ENCODE measurements at places on chromosomes 16 and 17.

DNA sequence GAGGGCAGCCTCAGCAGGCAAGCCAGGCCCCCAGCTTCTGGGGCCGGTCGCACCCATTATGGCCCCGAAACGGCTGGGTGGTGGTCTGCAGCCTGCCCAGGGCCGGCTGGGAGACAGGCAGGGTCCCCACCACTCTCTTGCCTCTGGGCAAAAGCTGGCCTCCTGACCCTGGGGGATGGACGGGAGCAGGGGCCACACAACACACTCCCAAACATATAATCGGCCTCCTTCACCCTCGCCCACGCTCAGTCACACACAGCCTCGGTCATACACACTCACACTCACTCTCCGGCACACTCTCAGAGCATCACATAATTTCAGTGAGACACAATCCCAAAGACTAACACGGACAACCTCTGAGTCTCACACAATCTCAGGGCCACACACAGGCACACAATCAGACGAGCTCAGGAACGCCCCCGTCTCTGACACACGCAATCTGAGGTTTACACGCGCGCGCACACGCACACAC lies 589 bp downstream of the PEMT start:
- DNase-seq: no peak

GRCh38 chr16:75086688-75087374 lies 29.7 kb downstream of the LDHD start:
- DNase-seq: no peak

GRCh38 chr17:66430846-66431795 lies 128.7 kb downstream of the PRKCA start:
- peak; percentile 58 for DNase-seq

DNA sequence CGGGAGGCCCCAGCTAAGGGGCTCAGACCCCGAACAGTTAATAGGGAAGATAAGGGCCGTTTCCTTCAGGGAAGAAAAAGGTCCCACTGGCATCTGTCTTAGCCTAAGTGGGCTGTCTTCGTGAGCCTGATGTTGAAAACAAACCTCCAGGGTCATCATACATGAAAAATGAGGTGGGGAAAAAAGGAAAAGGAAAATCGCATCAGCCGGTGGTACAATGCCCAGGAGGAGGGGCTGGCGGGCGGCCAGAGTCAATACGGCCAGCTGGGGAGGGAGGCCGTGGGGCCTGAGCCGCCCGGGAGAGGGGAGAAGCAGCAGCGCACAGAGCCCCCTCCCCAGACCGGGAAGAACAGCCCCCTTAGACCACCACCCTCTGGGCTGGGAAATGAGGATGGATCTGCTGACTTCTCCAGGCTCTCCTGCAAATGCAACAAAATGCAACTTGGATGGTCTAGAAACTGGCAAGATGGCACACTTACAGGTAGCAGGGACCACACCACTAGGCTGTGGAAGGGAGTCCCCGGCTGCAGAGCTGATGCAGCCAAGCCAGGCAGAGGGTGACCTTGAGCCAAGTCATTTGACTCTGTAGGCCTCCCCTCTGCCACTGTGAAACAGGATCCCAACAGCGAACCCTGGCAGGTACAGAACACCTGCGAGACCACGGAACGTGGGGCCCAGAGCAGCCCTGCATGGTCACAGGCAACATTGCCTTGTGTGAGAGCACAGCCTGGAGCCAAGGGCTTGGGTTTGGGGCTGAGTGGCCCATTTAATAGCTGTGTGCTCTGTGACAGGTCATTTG lies 448.5 kb downstream of the SOX9 start:
- no peak for DNase-seq

GRCh38 chr16:88448461-88449266 lies 4.4 kb upstream of the ZFPM1 start:
- no peak for DNase-seq

- no peak for DNase-seq
Measured at GRCh38 chr17:75830164-75831031, 13.8 kb downstream of the UNC13D start.

DNA sequence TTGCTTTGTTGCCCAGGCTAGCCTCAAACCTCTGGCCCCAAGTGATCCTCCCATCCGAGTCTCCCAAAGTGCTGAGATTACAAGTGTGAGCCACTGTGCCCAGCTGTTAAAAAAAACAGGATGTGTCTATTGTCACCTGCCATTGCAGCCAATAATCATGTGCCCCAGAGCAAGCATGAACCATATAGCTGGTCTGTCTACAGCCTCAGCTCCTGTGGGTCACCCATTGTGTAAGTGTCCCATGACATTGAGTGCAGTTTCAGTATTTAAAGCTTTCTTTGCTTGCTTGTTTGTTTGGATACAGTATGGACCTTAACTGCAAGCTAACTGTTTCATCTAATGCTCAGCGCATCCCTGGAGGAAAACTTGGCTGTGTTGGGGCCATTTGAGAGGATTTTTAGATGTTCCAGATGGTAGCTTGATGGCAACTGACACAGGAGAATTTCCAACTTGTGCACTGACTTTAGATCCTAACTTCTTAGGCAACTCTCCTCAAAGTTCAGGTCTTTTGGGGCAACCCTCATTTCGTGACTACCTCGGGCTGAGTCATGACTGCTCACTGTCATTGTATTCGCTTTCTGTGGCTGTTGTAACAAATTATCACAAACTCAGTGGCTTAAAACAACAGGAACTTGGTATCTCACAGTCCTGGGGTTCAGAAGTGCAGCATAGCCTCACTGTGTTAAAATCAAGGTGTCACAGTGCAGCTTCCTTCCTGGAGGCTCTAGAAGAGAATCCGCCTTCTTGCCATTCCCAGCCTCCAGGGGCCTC lies 30.3 kb upstream of the ADORA2B start:
- peak; percentile 85 for DNase-seq

DNA sequence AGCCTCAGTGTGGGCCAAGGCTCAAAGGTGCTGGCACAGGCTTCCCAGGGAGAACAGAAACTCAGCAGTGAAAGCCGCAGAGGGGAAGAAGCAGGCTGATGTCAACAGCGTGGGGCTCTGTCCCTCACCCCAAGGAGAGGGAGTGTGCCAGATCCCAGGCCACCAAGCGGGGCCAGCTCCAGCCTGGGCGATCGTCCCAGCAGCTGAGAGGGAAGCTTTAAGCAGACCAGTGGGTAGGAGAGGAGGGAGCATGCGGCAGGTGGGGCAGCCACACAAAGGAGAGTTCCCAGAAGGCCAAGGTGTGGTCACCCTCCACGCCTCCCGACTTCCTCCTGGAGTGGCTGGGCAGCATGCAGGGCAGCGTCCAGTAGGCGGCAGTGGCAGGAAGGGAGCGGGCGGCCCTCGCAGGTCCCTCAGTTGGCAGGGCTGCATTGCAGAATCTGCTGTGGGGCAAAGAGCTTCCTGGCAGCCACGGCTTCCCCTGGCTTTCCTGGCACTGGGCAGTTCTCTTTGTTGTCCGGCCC lies 6.0 kb downstream of the SYNGR2 start:
- DNase-seq: peak; percentile 29

DNA sequence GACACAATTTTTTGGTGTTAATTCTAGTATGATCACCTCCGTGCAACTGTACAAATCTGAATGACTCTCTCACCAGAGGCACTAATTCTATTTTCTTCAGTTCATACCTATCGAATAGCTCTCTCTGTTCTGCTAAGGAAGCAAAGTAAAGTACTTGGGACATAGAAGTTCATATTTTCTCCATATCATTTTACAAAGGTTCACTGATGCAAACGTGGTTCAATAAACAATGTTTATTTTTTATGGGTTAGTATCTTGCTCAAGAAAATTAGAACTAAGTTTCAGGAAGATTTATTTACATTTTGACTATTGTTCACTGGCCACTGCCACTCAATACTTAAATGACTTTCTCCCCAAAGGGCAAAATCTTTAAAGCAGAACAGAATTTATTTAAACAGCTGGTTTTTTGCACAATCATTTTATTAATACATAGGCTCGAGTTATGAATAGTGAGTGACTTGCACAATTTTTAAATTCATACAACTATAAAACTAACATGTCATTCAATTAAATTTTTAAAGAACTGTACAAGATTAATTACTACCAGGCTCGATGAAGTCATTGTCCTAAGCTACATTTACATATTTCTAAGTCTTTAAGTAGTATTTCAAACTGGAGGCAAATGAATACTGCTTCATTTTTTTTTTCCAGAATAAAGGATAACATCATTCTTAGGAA lies 255.8 kb downstream of the C16orf95 start:
- peak; percentile 81 for DNase-seq

DNA sequence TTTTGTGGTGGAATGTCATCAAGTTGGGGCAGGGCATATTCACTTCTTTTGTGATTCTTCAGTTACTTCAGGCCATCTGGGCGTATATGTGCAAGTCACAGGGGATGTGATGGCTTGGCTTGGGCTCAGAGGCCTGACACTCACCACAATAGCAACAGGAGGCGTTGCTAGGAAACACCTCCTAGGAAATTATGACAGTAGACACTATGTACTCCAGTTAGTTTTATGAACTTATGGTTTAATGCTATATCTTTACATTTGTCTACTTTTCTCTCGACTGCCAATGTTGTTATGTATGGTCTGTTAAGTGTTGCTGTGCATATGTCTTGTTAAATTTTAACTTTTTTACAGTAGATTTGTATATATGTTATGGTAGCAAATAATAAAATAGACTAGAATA lies 788.7 kb upstream of the GOT2 start:
- no peak for DNase-seq

DNA sequence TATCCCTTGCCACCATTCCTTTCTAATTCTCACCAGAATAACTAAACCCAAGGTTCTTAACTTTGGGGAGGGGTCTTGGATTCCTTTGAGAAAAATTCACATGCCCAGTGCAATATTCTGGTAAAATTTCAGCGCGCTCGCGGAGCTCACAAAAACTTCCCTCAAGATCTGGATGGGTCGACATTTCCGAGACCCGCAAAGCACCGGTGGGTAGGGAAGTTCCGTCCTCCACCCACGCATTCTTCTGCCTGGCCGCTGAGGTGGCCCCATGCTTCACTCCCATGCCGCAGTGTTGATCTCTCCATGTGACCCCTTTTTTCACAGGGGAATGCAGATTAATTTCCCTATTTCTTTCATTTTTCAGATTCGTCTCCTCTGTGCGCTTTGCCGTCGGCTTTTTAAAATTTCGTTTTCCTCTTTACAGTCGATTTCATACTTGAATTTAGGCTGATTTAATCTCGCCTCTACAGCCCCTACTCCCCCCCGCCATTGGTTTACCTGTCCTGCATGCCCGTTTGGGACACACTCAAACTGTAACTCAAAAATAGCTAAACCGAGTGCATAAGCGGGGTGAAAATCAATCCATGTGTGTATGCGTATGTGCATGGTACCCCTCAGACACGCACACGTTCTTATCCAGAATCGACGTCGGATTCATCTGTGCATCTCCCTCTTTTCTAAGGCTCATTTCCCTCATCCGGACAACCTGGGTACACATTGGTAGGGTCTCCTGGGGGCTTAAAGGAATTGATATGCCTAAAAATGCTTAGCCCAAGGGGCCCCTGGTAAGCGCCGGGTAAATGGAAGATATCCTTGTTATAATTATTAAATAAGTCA lies 1.4 kb upstream of the SP6 start:
- DNase-seq: no peak

- peak; percentile 74 for DNase-seq
Measured at GRCh38 chr17:41917192-41917591, 1.6 kb downstream of the ACLY start.

GRCh38 chr16:83227336-83227735 lies 580.4 kb upstream of the HSBP1 start:
- DNase-seq: no peak

- DNase-seq: no peak
Measured at GRCh38 chr17:8475227-8475626, 39.5 kb downstream of the NDEL1 start.

DNA sequence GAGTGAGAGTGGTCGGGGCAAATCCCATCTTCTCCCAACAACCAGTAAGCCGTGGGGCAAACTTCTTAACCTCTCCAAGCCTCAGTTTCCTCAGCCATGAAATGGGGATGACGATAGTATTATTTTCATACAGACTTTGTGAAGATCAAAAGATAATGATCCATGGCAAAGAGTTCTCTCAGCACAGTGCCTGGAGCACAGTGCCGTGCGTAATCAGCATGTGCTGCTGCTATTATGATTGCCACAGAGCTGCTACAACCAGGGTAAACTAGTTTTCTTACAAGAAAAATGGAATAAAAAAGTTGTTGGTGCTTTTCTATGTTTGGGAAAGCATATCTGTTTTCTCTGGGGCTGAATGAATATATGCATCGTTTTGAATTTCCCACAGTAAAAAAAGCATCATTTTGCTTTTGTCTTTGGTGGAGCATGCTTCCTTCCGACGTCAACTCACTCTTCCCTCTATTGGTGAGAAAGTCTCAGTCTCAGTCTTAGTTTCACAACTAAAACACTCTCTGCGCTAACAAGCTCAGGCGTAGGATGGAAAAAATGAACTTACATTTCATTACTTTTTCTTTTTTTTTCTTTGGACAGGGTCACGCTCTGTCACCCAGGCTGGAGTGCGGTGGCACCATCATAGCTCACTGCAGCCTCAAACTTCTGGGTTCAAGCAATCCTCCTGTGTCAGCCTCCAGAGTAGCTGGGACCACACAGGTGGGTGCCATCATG lies 37.2 kb downstream of the CDK5R1 start:
- DNase-seq: no peak

- no peak for DNase-seq
Measured at GRCh38 chr17:72273289-72274056, 152.7 kb downstream of the SOX9 start.

GRCh38 chr16:16025214-16025968 lies 76.0 kb downstream of the ABCC1 start:
- DNase-seq: peak; percentile 93

- no peak for DNase-seq
Measured at GRCh38 chr16:88895335-88895734, 28.9 kb upstream of the PABPN1L start.

DNA sequence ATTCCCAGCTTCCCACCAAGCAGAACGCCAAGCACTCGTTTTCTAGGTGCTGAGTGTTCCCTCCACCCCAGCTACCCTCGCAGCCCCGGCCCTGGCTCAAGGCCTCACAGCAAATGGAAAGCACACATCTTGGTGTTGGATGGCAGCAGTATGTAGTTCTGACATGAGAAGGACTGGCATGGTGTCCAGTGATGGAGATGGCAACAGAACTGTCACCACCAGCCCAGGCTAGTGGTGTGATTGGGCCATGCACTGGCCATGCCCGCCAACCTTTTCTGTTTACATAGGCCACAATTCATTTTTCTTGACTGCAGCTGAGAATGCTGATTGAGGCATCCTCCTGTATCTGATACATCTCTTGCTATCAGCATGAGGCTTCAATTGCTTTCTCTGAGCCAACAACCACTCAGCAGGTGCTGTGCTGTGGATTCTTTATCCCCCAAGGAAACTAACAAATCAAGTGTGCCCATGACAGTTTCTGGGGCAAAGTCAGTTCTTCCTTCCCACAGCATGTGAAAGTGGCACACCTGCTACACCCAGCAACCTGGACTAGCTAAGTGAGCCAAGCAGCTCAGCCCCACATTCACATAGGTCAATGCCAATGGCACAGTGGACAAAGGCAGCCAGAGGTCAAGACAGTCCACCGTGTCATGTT lies 3.8 kb downstream of the SLC12A4 start:
- DNase-seq: no peak

Data from fibroblast of gingiva (primary cell).